CD4-positive, alpha-beta T cell treated with Interleukin-17A for 4 hours (primary cell): ENCODE measurements at places on chromosomes 12 and 14.

- DNase-seq, result no peak
Measured at GRCh38 chr14:95660651-95661515, 25.3 kb upstream of the TCL1B start.

DNA sequence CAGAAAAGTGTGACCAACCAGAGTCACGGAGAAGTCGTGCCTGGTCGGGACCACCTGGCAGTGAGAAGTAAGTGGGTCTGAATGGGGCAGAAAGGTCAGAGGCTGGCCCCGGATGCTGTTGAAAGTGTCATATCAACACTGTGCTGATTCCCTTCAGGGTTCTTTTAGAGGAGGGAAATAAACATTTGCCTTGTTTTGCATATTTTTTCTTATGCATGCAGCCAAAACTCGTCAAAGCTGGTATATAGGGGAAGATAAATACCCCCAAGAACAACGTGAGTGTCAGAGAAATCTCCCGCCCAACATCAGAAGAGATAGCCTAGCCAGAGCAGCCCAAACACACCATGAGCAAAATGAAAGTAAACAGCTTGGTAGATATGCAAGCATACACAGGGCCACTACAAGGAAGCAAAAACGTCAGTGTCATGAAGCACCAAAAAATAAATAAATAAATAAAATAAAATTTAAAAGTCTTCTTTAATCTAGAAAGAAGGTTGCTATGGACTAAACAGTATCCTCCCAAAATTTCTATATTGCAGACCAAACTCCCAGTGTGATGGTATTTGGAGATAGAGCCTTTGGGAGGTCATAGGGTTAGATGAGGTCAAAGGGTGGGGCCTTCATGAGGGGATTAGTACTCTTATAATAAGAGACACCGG, 22.1 kb downstream of the EIF5 start:
- DNase-seq, result no peak

GRCh38 chr12:113609692-113610469, 138.2 kb upstream of the LHX5 start:
- no peak for DNase-seq

DNA sequence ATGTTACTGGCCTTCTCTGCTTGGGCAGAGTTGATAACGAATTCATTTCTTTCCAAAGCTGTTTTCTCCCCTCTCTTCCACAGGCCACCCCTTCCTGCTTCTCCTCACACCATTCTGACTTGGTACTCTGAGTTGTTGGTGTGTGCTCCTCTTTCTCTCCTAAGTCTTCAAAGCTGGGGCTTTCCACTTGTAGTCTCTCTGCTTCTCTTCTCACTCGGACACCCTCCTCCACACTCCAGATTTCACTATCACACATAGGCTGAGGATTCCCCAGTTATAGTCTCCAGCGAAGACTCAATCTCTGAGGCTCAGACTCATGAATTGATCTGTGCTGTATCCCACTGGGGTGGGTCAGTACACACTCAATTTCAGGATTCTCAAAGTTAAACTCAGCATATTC, 201.0 kb downstream of the SSPN start:
- DNase-seq, result no peak

- DNase-seq, result no peak
Measured at GRCh38 chr12:55816881-55817344, 611 bp downstream of the SARNP start.

- DNase-seq, result no peak
Measured at GRCh38 chr12:118637767-118638370, 261.5 kb downstream of the SUDS3 start.

DNA sequence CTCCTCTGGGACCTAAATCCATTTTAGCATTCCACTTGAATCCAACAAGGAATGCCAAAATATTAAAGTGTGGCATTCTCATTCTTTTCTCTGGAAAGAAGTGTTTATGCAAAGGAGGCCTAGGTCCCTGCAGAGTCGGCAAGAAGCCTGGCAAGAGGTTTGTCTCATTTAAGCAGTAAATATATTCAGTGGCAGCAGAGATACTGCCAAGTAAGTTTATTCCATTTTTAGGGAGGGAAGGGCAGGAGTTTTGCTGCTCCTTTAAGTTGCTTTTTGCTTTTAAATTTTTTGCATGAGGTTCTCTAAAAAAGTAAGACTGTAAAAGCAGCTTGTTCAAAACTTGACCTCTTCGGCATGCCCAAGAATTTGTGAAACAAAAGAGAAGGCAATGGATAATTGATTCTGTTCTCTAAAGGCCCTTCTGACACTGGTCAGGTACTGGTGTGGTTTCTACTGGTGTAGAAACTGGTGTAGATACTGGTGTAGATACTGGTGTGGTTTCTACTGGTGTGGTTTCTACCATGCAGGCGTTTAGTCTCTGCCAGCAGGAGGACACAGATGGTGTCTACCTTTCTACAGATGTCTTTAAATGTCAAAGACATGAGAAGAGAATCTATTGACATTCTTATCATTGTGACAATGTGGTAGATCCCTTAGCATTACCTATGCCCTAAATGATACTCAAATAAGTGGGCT, 107.3 kb downstream of the SAMD4A start:
- DNase-seq, result no peak

- no peak for DNase-seq
Measured at GRCh38 chr12:57734591-57734990, 4.0 kb downstream of the AGAP2 start.

GRCh38 chr14:98035396-98035795, 1236.6 kb downstream of the BCL11B start:
- DNase-seq, result no peak

DNA sequence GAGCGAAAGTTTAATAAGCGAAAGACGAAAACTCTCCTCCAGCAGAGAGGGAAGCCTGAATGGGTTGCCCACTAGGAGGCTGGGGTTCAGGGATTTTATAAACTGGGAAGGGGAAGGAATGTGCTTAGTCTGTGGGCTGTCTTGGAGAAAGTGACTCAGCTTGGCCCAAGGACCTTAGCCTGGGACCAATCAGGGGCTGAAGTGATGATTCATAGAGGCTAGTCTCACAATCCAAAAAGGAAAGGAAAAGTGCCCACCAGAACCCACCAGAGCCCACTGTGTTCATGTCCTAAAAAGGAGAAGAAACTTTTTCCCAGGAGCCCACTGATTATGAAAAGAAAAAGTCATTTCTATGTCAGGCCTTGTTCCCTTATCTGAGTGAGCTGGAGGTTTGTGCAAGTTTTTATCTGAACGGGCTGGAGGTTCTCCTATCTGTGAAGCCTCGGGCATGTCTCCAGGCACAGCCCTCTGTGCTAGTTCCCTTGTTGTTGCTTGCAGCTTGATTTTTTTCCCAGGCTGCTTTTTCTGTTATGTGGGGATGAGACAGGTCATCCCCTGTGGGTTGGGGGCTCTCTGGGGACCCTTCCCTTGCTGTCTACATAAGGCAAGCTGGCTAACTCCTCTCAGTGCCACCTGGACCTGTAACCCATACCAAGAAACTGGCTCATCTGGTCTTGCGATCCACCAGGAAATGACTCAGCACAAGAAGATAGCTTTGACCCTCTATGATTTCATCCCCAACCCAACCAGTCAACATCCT, 8.3 kb upstream of the GOLGA5 start:
- DNase-seq, result no peak

DNA sequence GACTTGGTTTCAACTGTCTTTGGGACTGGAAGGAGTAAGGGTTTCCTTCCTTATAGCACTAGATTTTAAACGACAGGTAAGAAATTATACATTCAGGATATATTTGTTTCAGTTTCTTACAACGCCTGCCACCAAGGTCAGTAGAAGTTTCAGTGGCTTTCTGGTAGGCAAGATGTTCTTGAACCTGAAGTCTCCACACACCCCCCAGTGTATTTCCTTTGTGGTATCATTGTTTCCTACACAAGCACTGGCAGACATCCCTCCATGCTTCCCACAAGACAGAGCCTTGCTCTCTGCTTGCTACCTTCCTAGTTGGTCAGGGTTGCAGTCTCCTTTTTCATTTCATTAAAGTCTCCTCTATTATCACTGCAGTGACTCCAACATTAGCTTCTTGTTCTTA, 283.1 kb downstream of the FLRT2 start:
- DNase-seq, result no peak

GRCh38 chr12:124677552-124678356, 110.3 kb upstream of the NCOR2 start:
- DNase-seq, result no peak

DNA sequence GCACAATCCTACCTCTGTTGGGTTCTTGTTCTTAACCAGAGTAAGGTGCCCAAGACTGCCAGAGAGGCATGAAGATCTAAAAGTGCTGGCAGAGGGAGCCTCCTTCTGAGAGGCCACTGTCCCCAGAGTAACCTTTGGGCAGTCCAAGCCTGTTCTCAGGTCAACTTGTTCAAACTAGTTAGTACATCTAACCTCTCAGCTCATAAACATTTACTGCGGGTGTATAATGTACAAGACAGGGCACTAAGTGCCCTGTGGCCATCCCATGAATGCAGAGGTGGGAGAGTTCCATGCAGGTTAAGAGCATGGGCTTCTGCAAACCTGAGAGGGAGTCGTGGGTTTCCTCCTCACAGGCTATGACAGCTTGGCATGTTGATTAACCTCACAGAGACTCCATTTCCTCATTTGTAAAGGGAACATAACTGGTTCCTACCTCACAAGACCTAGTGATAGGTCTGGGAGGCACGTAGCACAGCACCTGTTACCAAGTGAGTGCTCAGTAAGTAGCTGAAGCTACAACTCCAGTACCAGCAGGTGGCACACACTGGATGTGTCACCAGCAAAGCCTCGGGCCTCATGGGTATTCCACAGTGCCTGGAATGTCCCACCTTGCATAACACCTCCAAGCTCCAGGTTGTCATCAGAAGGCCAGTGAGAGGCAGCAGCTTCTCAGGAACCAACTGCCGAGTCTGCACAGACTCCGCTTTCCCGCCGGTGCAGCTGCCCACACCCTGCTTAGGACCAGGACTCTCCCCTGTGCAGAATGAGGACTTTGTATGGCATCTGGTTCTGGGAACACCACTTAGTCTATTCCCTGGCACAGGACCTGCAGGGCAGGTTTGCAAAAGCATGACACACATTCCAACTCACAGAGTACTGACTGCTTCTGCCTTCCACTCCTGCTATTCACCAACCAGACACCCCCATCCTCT, 4.4 kb downstream of the VDR start:
- DNase-seq, result no peak
